ENCODE measurements at places on chromosomes 5 and 9.

DNA sequence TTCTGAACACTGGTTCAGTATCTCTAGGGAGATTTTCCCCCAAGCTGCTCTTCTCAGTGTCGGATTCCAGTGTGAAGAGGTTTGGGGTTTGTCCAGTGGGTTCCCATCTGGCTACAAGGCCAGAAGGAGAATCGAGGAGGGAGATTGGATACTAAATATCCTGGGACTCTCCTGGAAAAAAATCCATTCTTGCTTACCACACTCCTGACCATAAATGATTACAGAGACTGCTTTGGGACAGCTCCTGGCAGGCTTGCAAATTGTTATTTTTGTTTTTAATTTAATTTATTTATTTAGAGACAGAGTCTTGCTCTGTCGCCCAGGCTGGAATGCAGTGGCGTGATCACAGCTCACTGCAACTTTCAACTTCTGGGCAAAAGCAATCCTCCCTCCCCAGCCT, 4.7 kb upstream of the SUSD1 start:
- no peak for DNase-seq

DNA sequence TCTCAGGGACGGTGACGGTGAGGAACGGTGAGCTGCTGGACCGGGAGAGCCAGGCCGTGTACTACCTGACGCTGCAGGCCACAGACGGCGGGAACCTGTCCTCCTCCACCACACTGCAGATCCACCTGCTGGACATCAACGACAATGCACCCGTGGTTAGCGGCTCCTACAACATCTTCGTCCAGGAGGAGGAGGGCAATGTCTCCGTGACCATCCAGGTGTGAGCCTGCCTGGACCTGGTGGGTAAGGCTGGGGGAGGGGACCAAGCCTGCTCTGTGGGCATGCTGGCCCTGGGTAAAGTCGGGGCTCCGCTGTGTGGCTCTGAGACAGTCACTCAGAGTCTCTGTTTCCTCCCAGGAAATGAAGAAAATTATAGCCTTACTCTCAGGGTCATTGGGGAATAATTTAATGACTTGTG, 29.3 kb downstream of the CDHR2 start:
- no peak for DNase-seq

DNA sequence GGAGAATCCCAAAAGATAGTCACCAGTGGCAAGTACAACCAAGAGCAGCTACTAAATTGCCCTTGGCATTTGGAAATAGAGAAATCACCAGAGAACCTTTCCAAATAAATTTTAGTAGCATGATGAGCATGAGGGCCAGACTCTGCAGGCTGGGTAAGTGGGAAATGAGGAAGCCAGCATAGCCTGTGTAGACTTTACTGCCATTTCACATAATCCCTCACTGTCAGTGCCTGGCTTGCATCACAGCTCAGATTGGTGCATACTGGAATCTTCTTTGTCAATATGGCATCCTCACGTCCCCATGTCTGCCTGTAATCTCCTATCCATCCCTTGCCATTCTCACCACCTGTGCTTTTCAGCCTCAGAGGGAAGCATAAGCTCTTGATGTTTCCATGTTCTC, 14.5 kb downstream of the GRAMD2B start:
- DNase-seq, result no peak

DNA sequence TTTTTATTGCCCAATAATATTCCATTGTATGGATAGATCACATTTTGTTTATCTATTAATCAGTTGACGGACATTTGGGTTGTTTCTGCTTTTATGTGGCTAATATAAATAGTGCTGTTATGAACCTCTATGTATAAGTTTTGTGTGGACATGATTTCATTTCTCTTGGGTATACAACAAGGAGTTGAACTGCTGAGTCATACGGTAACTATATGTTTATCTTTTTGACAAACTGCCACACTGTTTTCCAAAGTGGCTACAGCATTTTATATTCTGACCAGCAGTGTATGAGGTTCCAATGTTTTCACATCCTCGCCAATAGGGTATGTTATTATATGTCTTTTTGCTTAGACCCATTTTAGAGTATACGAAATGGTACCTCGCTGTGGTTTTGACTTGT, 264.3 kb downstream of the RFX3 start:
- DNase-seq, result no peak

- no peak for DNase-seq
These were observed 1671.2 kb upstream of the ACO1 start for GRCh38 chr9:30713243-30713642.

GRCh38 chr9:89953824-89954615, 349.2 kb downstream of the GADD45G start:
- DNase-seq, result no peak

DNA sequence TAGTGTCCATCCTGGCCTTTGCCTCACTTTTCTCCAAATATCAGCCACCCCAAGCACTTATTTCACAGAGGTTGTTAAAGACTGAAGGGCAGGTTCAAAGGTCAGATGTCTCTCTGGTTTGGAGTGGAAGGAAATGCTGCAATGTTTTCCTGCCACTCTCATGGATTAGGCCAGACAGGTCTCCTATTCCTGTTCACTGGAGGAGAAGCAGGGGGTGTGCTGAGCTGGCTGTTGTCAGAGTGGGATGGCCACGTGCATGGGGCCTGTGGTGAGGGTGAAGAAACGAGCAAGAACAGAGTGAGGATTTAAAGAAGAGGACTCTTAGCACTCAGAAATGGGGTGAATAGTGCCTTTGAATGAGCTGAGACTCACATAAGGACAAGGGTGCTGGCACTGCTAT, 6.7 kb downstream of the TMEM8B start:
- no peak for DNase-seq

- no peak for DNase-seq
These were observed 300.7 kb downstream of the MLLT3 start for GRCh38 chr9:20321423-20322082.

DNA sequence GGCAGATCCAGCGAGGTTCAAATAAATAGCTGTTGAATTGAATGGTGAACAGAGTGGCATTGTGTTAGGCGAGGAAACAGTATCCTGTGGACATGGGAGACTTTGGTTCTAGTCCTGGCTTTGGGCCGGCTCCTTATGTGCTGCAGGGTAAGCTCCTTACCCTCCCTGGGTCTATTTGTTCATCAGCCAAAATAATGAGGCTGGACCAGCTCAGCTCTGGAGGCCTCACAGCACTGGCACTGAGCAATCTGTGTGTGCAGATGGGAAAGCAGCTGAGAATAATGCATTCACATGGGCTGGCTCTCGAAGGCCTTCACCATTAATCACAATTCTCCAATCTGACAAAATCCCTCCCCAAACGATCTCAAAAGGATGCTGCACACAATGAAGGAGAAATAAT, 81.9 kb downstream of the APBA1 start:
- peak; percentile 83 for DNase-seq

DNA sequence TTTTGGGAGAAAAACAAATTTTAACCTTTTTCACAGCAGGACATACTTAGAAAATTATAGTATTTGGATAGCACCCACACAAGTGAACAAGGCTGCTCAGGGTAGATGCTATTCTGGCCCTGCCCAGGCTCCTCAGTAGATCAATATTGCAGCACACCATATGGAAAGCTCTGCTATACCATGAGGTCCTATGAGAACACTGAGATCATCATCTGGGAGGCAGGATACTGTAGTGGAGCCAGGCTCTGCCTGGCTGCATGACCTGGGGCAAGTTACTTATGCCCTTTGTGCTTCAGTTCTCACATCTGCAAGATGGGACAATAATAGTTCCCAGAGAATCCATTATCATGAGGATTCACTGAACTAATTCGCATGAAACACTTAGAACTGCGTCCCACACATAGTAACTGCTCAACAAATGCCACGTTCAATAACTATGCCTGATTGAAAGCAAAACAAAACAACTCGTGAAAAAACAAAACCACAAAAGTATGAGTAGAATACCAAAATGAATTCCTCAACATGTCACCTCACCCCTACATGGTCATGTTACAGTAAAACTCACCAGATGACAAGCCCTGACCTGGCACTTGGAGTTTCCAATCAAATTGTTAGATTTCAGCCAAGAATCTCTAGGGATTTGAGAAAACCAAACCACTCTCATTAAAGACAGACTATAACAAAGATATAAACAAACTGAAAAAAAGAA, 31.9 kb downstream of the ARSB start:
- DNase-seq, result no peak

- DNase-seq, result no peak
These were observed 76.7 kb downstream of the RAB24 start for GRCh38 chr5:177226860-177227259.

DNA sequence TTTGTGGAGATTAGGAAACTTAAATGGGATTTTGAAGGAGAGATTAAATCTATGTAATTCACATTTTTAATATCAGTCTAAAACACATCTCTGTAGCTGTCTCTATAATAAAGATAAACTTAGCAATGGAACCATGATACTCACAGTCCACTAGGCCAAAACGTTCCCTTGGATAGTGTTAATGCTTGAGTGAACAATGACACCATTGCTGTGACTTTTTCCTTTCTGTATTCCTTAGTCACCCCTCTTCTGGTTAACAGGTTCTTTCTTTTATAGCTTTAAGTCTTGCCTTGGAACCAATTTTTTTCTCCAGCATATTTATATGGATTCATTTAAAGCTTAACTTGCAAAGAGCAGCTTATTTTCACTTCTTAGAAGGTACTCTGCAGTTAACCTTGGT, 63.3 kb downstream of the INSL6 start:
- no peak for DNase-seq

- no peak for DNase-seq
These were observed 90.1 kb downstream of the GOLPH3 start for GRCh38 chr5:32083981-32084430.

GRCh38 chr5:57166276-57166675, 7.6 kb upstream of the GPBP1 start:
- DNase-seq, result no peak

DNA sequence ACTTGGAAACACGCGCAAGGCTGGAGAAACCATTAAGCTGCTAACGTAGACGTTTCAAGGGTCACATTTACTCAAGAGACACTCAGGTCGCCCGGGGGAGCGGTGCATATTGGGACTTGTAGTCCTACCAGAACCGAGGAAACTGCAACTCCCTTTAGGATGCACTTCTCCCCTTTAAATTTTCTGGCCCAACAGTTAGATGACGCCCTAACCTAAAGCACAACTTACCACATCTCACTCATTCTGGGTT, 384 bp upstream of the DMXL1 start:
- DNase-seq, result no peak

DNA sequence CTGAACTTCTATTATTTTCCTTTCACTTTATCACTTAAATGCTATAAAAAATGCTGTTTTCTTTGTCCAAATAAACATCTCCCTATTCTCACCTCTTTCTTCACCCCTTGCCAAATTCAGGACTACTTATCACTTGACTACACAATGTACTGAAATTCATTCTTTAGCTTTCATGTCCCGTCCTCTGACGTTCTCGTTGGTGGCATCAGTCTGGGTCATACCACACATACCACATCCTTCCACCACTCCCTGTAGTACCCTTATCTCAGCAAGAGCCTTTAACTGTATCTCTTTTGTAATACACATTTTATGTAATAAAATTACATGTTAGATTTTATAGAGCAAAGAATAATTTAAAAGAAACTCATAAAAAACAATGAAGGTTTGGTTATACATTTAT, 231.1 kb upstream of the PAPPA start:
- no peak for DNase-seq

DNA sequence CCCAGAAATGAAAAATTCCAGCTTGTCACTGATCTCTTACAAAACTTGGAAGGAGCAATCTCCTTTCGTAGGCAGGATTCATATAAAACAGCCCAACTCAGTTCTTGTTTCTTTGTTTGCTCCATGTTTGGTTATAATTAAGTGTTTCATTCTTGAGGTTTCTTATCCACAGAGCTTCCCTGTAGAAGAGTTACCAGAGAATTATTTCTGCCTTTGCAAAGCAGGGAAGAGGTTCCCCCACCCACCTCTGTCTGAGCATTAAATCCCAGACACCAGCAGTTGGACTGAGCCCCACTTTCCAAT, 34.1 kb upstream of the RAI14 start:
- no peak for DNase-seq

GRCh38 chr5:81629986-81630385, 120.9 kb downstream of the SSBP2 start:
- DNase-seq, result no peak

DNA sequence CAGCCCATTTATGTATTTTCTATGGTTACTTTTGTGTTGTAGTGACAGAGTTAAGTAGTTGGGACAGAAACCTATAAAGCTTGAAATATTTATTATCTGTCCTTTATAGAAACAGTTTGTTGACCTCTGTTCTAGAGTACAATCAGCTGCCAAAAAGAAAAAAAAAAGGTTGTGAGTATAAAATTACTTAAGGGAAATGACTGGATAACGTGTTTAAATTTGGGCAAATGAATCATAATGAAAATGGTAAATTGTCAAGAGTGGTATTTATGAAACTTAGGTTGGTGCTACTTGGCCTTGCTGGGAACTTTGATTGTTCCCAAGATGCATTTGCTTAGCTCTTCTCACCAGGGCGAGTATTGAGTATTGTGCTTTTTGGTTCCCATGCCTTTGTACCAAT, 70.2 kb upstream of the IL6ST start:
- no peak for DNase-seq

- DNase-seq, result peak; percentile 88
These were observed 12.0 kb downstream of the PDGFRB start for GRCh38 chr5:150143350-150144245.

DNA sequence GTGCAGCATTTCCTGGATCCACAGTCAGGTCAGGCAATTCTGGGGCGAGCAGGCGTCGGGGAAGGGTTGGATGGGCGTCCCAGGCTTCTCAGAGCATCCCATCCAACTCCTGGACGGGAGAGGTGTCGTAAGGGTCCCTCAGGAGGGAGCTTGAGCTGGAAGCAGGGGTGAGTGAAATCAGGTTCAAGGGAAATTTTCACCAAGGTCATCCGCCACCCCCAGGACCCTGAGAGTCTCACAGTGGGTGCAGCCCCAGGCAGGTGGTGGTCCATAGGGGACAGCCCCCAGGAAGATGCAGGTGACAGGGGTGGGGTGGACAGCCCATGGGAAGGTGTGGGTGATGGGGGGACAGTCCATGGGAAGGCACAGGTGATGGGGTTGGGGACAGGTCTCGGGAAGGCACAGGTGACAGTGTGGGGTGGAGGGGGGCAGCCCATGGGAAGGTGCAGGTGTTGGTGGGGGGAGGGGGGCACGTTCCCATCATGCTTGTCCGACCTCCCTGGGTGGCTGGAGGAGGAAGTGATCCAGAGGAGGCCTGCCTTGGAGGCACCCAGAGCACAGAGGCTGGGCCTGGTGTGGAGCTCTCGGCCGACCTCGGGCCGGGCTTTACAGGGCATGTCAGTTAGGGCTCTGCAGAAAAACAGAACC, 48.9 kb downstream of the AHRR start:
- peak; percentile 60 for DNase-seq

DNA sequence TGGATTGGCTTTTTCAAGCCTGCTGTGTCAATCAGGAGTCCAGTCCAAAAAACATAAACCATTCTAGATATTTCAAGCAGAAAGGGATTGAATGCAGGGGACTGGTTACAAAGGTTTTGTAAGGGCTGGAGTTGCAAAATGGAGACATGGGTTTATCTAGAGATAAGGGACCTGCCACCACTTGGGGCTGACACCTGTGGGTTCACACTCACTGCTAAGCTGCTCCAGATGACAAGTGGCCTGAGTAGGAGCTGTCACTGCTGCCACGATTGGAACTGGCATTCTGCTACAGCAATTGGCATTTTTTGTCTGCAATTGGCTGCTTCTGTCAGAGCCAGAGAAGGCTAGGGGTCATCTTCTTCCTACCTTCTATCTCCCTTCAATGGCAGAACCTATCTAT, 66.3 kb upstream of the ZFR start:
- no peak for DNase-seq
